ENCODE measurements at places on chromosomes 1 and 21. TPM values are rescaled to one million over a fixed set of nuclear protein-coding genes. Genes with fewer than 3 reads are reported as not detected.
A peak's percentile ranks its signal among the peaks of the same experiment; 100 is the strongest.

- H3K4me1 ChIP-seq: peaks cover 17% of the 10 kb centered on the region
- no peak for DNase-seq
- H3K27me3 ChIP-seq: no peaks in the 10 kb centered on the region
Measured at GRCh38 chr1:19112891-19113696, 97.0 kb downstream of the UBR4 start.

- H3K4me1 ChIP-seq: no peaks in the 10 kb centered on the region
- peak within 1 kb of the TSS; percentile 61 for H3K4me3 ChIP-seq
- no peak within 1 kb of the TSS for H3K27ac ChIP-seq
- H3K36me3 ChIP-seq: no peaks in the 10 kb centered on the region
Measured at GRCh38 chr1:84892705-84893618, at the start of gene LPAR3. TSS of gene LPAR3 (minus strand) at chr1:84893206. CDS start at chr1:84866120, 27,086 bp downstream.

GRCh38 chr1:29292344-29292743, 56.0 kb downstream of the PTPRU start:
- no peak overlapping the region for H3K4me3 ChIP-seq
- no peak for DNase-seq
- no peaks in the 10 kb centered on the region for H3K4me1 ChIP-seq
- no peaks in the 10 kb centered on the region for H3K27me3 ChIP-seq

DNA sequence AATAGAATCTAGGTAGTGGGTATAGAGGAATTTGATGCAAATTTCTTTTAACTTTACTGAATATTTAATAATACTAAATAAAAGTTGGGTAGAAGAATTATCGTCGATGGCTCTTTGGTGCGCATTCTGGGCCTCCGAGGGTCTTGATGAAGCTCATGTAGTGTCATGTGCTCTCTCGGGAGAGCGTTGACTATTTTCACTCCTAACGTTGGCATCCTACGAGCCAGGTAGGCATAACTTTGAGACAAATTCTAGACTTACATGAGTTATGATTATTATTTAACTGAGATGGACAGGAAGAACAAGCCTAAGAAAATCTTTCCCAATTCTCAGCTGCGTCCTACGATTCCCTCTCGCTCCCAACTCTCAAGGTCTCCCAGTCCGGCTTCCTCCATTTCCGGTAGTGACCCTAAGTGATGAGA, 550 bp upstream of the PCAT6 start:
- no peaks in the 10 kb centered on the region for H3K36me3 ChIP-seq
- peak overlapping the region; percentile 63 for H3K4me3 ChIP-seq
- DNase-seq: no peak
- H3K4me1 ChIP-seq: peaks cover 4% of the 10 kb centered on the region
- no peak overlapping the region for H3K27ac ChIP-seq
- no peaks in the 10 kb centered on the region for H3K27me3 ChIP-seq

GRCh38 chr1:228044961-228045360, 37.5 kb upstream of the ARF1 start:
- no peaks in the 10 kb centered on the region for H3K4me1 ChIP-seq
- no peaks in the 10 kb centered on the region for H3K36me3 ChIP-seq
- no peak overlapping the region for H3K4me3 ChIP-seq
- H3K27ac ChIP-seq: no peak overlapping the region

DNA sequence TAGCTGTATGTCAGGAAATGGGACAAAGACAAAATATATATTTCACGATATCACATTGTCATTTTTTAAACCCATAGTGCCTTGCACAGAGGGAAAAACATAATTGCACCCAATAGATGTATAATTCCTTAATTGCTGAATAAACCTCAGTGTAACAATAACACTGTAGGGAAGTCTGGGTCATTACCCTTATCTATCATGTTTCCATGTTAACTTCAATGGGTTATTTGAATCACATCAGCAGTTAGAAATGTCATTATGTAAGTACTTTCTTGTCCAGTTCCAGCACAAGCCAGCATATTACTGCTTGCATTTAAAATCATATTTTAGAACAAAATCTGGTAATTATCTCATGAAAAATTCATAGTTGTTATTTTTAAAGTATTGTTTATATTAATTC, 222.7 kb downstream of the HMCN1 start:
- no peak overlapping the region for H3K27ac ChIP-seq
- DNase-seq: no peak
- no peak overlapping the region for H3K4me3 ChIP-seq
- H3K36me3 ChIP-seq: no peaks in the 10 kb centered on the region

GRCh38 chr1:179742717-179743678, at the start of gene FAM163A:
TSS of gene FAM163A (plus strand) at chr1:179743291. CDS start at chr1:179813098, 69,807 bp downstream.
- H3K4me3 ChIP-seq: peak within 1 kb of the TSS; percentile 13
- no peaks in the 10 kb centered on the region for H3K27me3 ChIP-seq
- DNase-seq: no peak
- H3K36me3 ChIP-seq: no peaks in the 10 kb centered on the region

- no peak for DNase-seq
- H3K27ac ChIP-seq: no peak overlapping the region
- no peaks in the 10 kb centered on the region for H3K4me1 ChIP-seq
- no peak overlapping the region for H3K4me3 ChIP-seq
- no peaks in the 10 kb centered on the region for H3K27me3 ChIP-seq
Measured at GRCh38 chr1:216779686-216780085, 56.5 kb upstream of the ESRRG start.

DNA sequence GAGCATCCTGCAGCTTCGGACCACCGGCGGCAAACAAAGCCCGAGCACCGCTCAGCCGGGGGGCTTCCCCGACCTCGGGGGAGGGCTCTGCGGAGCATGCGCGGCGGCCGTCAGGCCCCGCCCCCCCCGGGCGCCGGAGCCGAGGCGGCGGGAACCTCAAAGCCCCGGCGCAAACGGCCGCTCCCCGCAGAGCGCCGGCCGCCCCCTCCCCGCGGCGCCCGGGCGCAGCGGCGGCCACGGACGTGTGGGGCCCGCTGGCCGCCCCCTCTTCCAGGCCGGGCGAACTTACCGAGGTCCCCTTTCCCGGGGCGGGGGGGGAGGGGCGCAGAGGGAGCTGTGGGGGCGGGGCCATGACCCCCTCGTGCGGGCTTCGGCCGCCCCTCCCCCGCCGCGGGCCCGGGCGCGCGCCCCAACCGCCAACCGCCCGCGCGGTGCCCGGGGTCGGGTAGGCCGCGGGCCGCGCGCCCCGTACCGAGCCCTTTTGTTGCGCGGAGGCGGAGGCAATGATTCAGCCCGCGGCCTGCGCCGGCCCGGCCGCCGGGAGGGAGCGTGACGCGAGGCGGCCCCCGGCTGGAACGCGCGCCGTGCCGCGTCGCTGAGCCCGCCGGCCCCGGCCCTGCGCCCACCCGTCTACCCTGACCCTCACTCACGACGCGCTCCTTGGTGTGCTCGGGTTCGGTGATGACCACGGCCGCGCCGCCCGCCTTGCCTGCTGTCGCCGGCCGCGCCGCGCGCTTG, 1.7 kb downstream of the RCC2 start:
- peaks cover 41% of the 10 kb centered on the region for H3K36me3 ChIP-seq
- DNase-seq: peak; percentile 65
- H3K4me3 ChIP-seq: peak overlapping the region; percentile 88
- no peaks in the 10 kb centered on the region for H3K27me3 ChIP-seq
- H3K27ac ChIP-seq: peak overlapping the region; percentile 74

DNA sequence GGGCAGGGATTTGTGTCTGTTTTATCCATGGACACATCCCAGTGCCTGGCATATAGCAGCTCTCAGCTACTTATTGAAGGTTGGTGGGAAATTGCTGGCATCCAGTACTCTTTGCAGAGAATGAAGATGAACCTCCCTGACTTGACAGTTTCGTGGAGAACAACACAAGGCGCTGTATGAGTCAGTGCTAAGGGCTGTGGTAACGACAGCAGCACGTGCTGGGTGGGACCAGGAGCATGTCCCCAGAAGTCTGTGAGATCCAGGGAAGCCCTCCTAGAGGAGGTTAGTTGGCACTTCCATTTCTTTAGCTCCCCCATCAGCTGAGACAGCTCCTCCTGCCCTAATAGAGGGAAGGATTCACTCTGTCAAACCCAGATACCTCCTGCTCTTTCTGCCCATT, 25.9 kb upstream of the IL19 start:
- no peaks in the 10 kb centered on the region for H3K36me3 ChIP-seq
- no peak overlapping the region for H3K27ac ChIP-seq
- peaks cover 2% of the 10 kb centered on the region for H3K4me1 ChIP-seq
- DNase-seq: no peak
- H3K27me3 ChIP-seq: no peaks in the 10 kb centered on the region

DNA sequence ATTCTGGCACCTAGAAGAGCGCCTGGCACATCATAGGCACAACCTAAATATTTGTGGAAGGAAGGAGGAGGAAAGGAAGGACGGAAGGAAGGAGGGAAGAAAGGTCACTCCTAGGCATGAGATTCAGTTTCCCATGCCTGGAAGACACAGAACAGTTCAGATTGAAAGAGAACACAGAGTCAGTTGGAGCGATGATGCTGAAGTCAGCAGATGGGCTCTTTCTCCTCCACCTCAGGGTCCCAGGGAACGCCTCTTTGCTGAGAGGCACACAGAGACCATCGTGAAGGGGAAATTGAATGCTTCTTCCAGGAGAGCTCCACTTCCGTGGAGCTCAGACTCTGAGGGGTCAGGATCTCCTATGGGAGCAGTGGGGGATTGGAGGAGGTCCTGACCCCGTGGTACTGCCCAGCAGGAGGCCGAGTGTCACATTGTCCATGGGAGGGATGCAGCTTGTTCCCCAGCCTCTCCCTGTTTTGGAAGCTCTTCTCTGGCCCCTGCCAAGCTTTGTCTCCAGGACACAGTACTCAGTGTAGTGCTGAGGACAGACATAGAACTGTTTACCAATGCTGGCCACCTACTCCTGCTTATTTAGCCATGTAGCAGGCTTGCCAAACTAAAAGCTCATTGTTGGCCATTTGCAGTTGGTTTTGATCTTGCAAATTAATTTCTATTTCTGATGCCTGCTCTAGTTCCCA, 2.4 kb downstream of the MYBPHL start:
- peaks cover 21% of the 10 kb centered on the region for H3K4me1 ChIP-seq
- no peak for DNase-seq
- H3K27me3 ChIP-seq: no peaks in the 10 kb centered on the region
- H3K4me3 ChIP-seq: no peak overlapping the region
- no peaks in the 10 kb centered on the region for H3K36me3 ChIP-seq

DNA sequence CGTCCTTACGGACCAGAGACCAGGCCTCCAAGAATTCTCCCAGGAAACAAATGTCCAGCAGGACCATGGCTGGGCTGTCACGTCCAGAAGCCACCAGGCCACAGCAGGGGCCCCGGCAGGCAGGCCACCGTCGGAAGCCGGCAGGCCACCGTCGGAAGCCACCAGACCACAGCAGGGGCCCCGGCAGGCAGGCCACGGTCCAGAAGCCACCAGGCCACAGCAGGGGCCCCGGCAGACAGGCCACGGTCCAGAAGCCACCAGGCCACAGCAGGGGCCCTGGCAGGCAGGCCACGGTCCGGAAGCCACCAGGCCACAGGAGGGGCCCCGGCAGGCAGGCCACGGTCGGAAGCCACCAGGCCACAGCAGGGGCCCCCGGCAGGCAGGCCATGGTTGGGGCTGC, 67.0 kb upstream of the PDE9A start:
- no peaks in the 10 kb centered on the region for H3K4me1 ChIP-seq
- no peaks in the 10 kb centered on the region for H3K27me3 ChIP-seq
- DNase-seq: no peak
- H3K4me3 ChIP-seq: no peak overlapping the region
- H3K36me3 ChIP-seq: no peaks in the 10 kb centered on the region

- peaks cover 49% of the 10 kb centered on the region for H3K4me1 ChIP-seq
- peak; percentile 85 for DNase-seq
- H3K27ac ChIP-seq: peak overlapping the region; percentile 89
- H3K36me3 ChIP-seq: peaks cover 46% of the 10 kb centered on the region
- H3K4me3 ChIP-seq: no peak overlapping the region
- no peaks in the 10 kb centered on the region for H3K27me3 ChIP-seq
Measured at GRCh38 chr1:42940851-42941639, 17.6 kb downstream of the SLC2A1 start.

DNA sequence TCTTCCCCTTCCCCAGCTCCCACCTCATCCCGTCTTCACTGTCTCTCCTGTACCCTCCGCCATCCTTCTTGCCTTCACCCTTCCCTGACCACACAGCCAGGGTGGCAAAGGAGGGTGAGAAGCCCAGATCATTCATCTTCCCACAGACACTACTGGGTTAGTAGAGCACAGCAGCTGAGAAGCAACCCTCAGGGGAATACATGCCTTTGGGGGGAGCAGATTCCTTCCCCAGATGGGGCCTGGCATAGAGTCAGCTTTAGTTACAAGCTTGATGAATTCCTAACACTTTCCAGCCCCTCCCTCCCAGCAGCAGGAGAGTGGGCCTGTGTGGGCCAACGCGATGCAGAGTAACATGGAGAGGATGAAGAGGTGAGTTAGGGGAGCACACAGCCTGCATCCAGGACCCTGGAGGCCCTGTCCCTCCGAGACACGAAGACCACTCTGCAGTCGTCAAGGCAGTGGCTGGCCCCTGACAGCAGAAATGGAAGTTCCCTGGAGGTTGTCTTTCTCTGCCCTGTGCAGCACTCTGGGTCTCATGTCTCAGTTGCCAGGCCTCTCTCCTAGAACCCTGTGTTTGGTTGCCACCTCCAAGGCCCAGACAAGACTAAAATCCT, 8.8 kb upstream of the BTG2 start:
- peak; percentile 78 for DNase-seq
- H3K27ac ChIP-seq: peak overlapping the region; percentile 11
- no peaks in the 10 kb centered on the region for H3K36me3 ChIP-seq
- peaks cover 4% of the 10 kb centered on the region for H3K27me3 ChIP-seq
- H3K4me1 ChIP-seq: peaks cover 22% of the 10 kb centered on the region

DNA sequence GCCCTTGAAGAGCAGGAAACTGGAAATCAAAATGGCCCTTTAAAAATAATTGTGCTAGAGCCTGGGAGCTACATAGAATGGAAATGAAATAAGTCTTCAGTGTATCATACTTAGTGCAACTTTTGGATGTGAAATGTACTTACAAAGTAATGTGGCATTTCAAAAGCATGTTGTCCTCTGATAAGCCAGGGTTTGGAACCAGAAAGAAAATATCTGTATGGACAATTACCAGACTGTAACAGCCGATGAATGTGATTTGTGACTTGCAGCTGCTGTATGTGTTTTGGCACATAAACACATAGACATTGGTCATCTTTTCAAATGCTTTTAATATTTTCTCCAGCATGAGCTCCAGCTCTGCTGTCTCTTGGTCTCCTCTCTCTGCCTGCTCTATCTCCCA, 546.4 kb downstream of the OMA1 start:
- no peaks in the 10 kb centered on the region for H3K36me3 ChIP-seq
- H3K27me3 ChIP-seq: peaks cover 9% of the 10 kb centered on the region
- DNase-seq: no peak
- no peak overlapping the region for H3K4me3 ChIP-seq
- no peaks in the 10 kb centered on the region for H3K4me1 ChIP-seq

DNA sequence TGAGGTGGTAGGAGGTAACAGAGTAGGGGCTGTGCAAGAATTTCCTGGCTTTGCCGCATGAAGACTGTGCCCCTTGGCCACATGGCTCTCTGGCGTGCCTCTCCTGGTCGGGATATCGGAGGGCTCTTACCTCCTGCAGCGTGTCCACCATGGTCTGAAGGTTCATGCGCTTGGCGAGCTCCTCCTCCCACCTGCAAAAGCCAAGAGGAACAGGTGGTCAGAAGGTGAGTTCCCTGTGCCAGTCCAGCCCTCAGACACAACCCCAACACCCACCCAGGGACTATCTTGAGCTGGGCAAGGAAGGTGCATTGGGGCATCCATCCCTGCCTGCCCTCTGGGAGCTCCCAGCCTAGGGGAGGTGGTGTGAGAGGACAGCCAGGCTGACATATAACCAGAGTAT, 18.6 kb upstream of the ALDH4A1 start:
- no peaks in the 10 kb centered on the region for H3K36me3 ChIP-seq
- peaks cover 32% of the 10 kb centered on the region for H3K4me1 ChIP-seq
- H3K4me3 ChIP-seq: no peak overlapping the region

Gene MFAP2
- total RNA-seq: 24.1 TPM

Gene C1orf185
- total RNA-seq: not detected

Gene LY9
- not detected for total RNA-seq

Gene S100A9
- not detected for total RNA-seq

Gene ABCG1
- total RNA-seq: 0.03 TPM
